ENCODE measurements at places on chromosomes 3 and 15.

DNA sequence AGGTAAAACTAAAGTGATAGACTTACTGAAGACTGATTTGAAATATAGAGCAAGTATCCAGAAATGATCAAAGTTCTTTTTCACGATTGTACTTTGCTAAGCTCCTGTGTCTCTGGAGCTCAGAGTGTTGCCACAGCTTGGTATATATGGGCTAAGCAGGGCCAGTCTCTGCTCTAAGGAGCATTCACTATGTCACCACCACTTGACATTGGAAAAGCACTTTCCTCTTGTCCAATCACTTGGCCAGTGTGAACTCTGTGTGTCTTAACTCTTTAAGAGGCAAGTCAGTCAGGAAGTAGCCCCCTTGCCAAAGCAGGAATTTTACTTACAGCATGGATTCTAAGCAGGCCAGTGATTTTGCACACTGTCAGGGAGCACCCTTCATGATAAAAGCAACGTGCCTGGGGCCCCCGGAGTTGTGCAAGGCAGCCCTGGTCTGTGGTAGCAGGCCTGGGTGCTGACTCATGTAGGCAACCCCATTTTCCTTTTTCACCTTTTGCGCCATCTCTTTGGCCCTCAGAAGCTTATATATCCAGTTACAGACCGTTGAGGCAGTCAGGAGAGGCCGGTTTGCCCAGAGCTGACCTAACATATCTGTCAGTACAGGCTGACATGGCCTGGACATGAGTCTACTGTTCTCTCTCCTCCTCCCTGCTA lies 73.0 kb downstream of the HCN4 start:
- DNase-seq, result peak; percentile 57

GRCh38 chr3:141530415-141530768 lies 43.6 kb downstream of the RASA2 start:
- DNase-seq, result peak; percentile 88

GRCh38 chr3:58034738-58035523 lies 26.7 kb downstream of the FLNB start:
- no peak for DNase-seq

DNA sequence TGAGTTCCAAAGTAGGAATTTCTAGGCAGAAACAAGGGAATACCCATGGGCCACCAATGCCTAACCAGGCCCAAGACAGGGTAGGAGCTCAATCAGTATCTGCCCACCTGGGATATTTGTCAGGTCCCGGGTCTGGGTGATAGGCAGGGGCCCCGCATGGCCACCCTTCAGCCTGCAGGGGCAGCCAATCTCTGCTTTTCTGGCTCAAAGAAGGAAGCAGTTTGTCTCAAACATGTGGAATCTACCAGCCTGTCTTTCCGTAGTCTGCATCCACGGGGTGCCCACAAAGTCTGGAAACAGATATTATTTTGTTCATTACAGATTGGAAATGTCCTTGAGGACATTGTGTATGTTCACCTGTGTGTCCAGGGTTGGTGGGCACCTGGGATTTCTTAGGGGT lies 56.2 kb downstream of the CEMIP start:
- no peak for DNase-seq

DNA sequence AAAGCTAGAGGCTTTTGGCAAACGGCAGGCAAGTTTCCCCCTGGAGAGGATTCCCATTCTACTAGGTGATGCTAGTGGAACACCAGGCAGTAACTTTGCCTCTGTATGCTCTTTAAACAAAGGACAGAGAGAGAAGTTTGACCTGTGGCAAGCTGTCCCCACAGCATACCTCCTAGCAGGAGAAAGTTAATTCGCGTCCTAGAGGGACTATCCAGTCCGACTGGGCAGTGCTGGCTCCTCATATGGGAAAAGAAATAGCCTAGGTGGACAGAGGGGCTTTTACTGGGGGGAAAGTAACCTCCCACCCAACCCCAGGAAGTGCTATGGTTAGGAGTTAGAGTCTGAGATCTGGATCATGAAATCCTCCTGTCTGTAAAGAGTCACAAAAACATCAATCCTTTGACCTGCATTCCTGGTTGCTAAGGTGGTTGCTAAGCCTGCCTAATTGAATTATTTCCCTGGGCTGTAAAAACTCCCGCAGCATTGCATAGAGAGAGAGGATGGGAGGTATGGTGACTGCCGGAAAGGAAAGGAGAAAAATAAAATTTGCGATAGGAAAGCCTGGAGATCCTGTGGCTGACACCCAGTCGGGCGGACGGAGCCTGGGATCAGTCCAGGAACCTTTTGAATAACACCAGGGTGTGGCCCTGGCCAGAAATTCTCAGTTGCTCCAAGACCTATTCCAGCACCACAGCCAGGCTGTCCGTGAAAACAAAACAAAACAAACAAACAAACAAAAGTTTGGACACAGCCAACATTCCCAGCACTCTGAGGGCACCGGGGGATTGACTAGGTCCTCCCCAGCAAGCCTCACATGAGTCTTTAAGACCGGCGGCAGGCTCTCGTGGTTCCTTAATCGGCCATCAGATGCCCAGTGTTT lies 67.7 kb upstream of the ATP11B start:
- no peak for DNase-seq

- no peak for DNase-seq
Observed at GRCh38 chr15:32834156-32834555, 116.4 kb downstream of the GREM1 start.

DNA sequence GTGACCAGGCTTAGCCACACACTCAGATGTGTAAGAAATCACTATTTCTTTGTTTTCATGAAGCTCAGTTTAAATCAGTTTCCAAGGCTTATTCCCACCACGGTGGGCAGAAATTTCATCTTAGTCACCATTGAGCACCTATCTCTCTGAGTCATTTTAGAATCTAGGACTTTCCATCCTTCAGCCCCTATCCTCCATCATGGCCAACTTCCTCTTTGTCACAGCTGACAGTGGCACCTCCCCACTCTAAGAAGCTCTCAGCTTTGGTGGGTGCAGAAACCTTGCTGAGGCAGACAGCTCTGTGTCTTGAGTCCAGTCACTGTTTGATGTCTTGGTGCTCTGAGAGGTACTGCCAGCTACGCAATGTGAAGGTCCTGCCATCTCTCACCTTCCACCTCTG lies 32.9 kb downstream of the SNTN start:
- DNase-seq, result no peak

DNA sequence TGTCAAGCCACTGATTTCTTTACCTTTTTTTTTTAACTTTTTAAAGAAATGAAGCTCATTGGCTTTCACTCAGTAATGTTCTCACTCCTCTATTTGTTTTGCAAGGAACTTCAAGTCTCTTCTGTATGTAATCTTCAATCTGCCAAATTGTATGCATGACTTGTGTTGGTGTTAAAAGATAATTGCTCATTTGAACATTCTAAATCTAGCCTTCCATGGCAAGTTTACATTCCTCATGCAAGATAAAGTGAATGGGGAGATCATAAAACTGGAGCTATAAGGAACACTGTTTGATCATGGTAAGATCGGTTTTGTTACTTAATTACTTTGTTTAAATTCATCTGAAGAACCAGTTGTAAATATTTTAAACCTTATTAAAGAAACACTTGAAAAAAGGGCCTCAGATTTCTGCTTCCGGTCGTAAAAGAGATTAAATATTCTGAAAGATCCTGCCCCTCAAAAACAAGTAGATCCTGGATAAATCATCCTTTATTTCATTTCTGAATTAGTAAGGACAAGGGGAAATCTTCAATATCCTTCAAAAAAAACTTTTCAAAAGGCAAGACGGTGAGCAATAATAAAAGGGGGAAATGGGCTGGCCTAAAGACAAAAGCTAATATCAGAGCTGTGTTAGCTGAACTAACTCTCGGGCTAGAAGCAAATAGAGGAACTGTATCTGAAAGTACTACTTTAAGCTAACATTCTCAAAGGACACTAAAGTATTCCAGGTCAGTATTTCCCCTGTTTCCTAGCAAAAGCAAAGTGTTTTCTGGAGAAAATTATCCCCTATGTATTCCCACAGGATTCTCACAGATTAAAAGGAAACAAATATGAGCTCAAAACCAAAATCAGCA lies 107.0 kb upstream of the ATP11B start:
- no peak for DNase-seq

- DNase-seq, result no peak
Observed at GRCh38 chr15:52016316-52016715, 2.7 kb upstream of the MAPK6 start.

- DNase-seq, result no peak
Observed at GRCh38 chr15:61449186-61449702, 220.1 kb upstream of the RORA start.

DNA sequence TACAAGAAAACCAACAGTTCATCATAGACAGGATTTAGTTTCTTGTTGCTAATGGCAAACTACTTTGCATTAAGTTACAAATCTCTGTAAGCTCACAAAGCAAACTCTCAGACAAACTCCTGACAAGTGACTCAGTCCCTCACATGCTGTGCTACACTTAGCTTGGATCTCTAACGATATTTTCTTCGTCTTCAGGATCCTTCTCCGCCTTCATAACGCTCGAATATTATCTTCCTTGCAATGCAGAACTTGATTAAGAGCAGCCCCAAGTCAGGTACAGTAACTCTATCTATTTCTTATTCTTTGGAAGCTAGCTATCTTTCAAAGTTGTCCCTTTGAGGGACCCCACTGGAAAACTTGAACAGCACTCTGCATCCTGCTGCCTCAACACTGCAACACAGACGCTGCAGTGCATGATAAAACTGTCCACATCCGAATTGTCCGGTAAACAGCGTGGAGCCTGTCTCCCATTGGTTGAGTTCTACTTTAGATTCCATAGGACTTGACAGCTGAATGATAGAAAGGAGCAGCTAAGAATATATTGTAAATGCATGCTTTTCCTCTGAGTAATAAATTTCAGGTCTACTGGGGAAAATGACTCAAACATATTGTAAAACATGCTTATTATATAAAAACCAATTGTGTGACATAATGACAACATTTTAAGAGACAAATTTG lies 61.3 kb downstream of the UACA start:
- peak; percentile 37 for DNase-seq

- no peak for DNase-seq
Observed at GRCh38 chr3:184466413-184466960, 86.6 kb downstream of the CHRD start.

GRCh38 chr15:83665480-83665879 lies 11.6 kb downstream of the ADAMTSL3 start:
- no peak for DNase-seq

GRCh38 chr3:13556917-13557316 lies 8.0 kb downstream of the FBLN2 start:
- no peak for DNase-seq

DNA sequence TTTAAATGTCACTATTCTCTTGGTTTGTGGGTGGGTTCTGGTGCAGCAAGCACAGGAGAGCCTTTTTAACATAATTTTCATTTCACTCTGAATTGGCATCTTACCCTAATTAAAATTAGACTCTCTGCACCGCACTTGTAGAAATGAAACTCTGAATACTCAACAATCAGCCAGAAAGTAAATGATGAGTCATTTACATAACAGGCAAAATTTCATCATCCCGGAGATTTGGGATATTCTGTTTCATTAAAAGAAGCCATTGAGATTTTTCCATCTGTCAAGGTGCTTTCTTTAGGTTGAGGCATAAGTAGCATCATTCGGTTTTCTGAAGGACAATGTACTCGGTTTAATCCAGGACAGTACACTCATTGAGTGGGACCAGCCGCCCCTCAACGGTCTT lies 111.0 kb downstream of the RFTN1 start:
- DNase-seq, result peak; percentile 64

GRCh38 chr3:43932921-43933320 lies 242.2 kb downstream of the ABHD5 start:
- no peak for DNase-seq

Data from MCF 10A (cell line).